Activated T-cell treated with anti-CD3 and anti-CD28 coated beads, Interleukin-2, amount 50 U/mL, for 72 hours (primary cell): ENCODE measurements at places on chromosomes 1 and 21.

GRCh38 chr1:24551960-24552571 is 3.8 kb upstream of the NCMAP start:
- DNase-seq: no peak

DNA sequence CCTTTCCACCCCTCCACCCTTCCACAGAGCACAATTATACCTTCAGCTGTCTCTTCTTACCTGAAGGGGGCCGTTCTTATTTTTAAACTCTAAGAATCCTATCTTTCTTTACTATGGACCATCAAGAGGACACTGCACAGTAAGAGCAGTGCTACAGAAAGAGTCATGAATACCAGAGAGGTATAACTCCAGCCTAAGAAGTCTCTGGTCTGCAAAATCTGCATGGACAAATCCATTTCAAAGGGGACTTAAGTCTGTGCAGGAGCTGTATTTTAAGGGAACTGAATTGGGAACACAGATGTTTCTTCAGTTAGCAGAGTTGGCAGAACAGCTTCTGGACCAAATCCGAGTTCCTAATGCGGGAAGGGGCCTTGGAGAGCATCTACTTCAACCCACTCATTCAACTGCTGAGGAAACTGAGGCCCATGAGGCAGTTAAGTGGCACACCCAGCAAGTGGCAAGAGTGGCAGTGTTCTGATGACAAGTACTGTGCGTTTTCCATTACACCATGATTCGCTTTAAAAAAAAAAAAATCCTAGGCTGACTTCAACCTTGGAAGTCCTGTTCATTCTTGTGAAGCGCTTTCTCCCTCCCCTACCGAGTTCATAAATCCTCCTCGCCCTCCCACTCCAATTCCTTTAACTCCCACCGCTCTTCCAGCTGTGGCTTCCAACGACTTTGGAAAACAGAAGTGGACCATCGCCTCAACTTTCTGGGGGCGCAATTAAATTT is 1.8 kb downstream of the PLPP3 start:
- DNase-seq: no peak

DNA sequence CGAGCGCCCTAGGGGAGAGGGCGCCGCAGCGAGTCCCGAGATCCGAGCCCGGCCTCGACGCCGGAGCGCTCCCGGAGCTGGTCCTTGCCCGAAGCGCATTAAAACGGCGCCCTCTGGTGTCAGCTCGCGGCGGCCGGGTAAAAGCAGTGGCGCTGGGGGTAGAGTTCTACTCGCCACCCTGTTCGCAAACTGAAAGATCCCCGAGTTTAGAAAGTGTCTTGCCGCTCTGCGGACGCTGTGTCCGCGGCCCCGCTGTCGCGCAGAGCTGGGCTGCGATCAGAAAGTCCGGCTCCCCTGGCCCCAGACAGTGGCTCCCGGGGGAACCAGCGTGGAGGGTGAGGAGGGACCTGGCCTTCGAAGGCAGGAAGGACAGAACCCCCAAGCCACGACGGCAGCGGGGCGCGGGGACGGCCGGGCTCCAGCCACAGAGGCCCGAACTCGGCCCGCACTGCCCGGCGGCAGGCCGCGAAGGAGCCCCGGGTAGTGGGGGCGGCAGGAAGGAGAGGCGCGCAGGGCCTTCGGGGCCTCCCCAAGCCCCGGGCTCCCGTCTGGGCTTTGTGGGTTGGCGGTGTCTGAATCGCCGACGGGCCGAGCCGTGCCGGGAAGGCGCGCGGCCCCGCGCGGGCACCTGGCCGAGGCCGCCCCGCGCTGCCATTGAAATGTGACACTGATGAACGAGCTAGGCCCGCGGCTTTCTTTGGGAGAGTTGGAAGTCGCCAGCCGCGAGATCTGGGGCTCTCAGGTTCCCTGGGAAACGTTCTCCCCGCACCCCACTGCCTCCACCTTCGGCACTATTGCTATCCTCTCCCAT is 39.1 kb upstream of the NFIA start:
- DNase-seq: peak; percentile 88

DNA sequence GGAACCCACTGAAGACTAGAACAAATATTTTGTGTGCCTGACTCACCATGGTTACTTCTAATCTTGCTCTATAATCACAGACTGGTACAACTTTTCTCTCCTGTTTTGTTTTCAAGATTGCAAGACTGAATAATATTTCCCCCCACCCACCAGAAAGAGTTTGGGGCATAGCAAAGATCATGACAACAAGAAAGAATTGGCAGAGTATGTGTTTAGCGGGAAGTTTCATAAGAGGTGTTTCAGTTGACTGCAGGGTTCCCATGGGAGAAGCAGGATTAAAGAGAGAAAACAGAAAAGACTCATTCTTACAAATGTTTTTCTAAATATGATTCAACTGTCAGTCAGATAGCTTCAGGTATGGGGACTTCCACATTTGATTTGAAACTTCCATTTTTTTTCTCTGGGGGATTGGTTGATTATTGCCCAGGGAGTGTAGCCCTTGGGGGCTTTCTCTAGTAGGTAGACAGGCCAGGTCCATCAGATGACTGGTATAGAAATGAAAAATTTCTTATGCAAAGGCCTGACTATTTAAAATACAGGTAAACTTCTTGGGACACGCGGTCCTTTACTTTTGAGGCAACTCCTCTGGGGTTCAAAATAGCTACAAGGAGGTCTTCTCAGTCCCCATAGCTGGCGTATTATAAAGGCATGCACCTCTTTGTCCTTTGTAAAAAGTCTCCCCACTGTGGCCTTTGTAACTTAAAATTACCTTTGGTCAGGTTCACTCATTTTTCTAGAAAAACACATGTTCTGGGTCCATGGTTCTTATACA is 13.9 kb downstream of the OR14I1 start:
- no peak for DNase-seq

GRCh38 chr1:94866164-94866807 is 46.1 kb downstream of the SLC44A3 start:
- DNase-seq: no peak
